Heart right ventricle (tissue), 16 donors: ENCODE measurements at places on chromosomes 1 and 21. TPM values are rescaled to one million over a fixed set of nuclear protein-coding genes. Genes with fewer than 3 reads are reported as not detected.

DNA sequence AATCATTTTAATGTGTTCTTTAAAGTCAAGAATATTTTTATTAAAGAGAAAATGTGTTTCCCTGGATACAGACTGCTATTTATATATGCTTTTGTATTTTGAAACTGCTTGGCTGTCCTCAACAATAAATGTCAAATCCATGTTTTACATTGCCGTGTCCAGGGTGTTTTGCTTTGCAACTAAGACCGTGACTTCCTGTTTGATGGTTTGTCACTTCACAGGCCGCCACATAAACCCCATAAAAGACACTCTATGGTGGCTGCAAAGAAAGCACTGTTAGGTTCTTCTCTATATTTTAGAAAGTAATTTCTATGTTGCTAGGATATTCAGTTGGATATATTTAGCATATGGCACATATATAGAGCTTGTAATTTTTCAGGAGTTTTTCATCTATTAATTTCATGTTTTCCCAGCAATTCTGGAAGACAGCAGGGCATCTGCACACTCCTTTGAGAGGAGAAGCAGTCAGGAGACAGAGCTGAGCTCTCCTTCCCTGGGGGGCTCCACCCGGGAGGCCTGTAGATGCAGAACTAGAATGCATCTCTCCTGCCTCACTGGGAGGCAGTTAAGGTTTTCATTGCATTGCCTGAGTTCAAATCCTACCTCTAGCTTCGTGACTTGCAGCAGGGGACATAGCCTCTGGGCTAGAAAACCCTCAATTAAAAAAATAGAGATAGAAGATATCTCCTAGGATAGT lies 33.1 kb downstream of the PRDM2 start:
- H3K27me3 ChIP-seq = no peaks in the 10 kb centered on the region
- no peak overlapping the region for H3K4me3 ChIP-seq
- H3K4me1 ChIP-seq = no peaks in the 10 kb centered on the region
- no peak for DNase-seq

DNA sequence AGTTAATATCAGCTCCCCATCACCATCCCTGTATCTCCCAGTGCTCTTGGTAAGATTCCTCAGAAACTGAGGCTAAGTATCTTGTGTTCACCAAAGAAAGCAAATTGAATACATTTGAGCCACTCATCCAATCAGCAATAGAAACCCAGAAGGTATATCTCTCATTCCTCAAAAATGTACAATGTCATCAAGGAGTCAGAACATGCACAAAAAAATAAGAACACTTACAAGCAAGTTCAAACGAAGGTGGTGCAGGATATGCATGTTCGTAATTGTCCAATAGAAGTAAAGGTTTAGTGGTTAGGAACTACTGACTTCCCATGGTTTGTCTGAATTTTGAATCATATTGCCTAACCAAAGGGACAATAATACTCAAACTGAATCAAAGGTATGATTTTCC lies 24.3 kb downstream of the RXRG start:
- peaks cover 43% of the 10 kb centered on the region for H3K4me1 ChIP-seq
- DNase-seq = no peak
- H3K27ac ChIP-seq = no peak overlapping the region
- H3K27me3 ChIP-seq = no peaks in the 10 kb centered on the region
- no peaks in the 10 kb centered on the region for H3K36me3 ChIP-seq

DRAXIN gene
- total RNA-seq = 0.06 TPM

CD101 gene
- 0.30 TPM for total RNA-seq

DNA sequence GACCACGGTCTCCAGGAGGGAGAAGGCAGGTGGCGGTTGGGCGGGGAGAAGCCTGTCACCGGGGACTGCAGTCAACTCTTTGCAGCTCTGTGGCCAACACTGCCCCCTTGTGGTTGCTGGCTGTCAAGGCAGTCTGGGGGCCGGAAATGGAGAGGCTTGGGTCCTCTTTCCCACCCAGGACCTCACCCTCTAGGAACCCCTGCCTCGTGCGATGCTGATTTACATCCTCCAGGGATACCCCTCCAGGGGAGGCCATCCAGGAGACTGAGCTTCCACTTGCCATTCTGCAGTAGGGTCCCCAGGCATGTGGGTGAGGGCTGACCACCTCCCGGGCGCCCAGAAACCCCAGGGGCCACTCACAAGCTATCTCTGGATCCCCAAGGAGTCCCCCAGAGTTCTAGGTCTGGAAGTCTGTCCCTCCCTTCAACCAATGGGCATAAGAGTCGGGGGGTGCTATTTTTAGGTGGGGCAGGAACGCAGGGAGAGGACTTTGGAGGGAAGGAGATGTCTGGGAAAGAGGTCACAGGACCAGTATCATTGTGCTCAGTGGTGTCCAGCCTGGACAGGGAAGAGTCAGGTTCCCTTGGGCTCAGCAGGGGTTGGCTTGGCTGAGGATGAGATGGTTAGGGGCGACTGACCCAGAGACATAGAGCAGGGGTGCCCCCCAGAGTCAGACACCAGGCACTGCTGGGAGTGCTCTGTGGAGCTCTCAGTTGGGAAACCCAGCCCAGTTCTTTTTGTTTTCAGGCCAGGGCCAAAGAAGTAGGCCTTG lies 7.1 kb upstream of the GPR61 start:
- H3K36me3 ChIP-seq = no peaks in the 10 kb centered on the region
- H3K4me3 ChIP-seq = peak overlapping the region; percentile 18
- H3K4me1 ChIP-seq = peaks cover 9% of the 10 kb centered on the region
- H3K27me3 ChIP-seq = no peaks in the 10 kb centered on the region

- no peak overlapping the region for H3K27ac ChIP-seq
- no peaks in the 10 kb centered on the region for H3K27me3 ChIP-seq
- no peak for DNase-seq
- H3K36me3 ChIP-seq = no peaks in the 10 kb centered on the region
- no peak overlapping the region for H3K4me3 ChIP-seq
Measured at GRCh38 chr1:100354971-100355394, 2.7 kb downstream of the CDC14A start.

GRCh38 chr1:7488475-7488842 lies 282.6 kb upstream of the VAMP3 start:
- H3K27me3 ChIP-seq = no peaks in the 10 kb centered on the region
- H3K4me3 ChIP-seq = no peak overlapping the region
- H3K4me1 ChIP-seq = peaks cover 12% of the 10 kb centered on the region
- H3K27ac ChIP-seq = no peak overlapping the region

HHAT gene
- total RNA-seq = 2.6 TPM

LCE6A gene
- not detected for total RNA-seq

TRNP1 gene
- total RNA-seq = 11.9 TPM

DNA sequence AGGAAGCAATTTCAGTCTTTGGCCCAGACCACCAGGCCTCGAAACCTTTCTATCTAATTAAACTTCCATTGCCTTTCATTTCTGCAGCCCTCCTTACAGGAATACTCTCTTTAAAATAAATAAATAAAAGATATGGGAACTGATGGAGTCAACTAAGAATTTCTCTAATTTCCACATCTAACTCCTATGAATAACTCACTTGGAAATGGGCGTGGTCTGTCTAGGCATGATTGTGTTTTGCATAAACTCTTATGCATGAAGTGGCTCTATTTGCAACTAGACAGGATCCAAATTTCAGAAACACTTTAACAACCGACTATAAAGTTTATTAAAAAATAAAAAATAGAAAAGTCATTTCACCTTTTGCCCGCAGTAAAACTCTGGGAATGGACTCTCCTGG lies 199.5 kb downstream of the ADSS2 start:
- no peaks in the 10 kb centered on the region for H3K27me3 ChIP-seq
- no peak overlapping the region for H3K27ac ChIP-seq
- H3K4me3 ChIP-seq = no peak overlapping the region
- H3K36me3 ChIP-seq = no peaks in the 10 kb centered on the region

DCST2 gene
- total RNA-seq = not detected

GRCh38 chr1:109231066-109231465 lies 17.3 kb downstream of the SARS1 start:
- DNase-seq = no peak
- H3K4me3 ChIP-seq = no peak overlapping the region
- H3K4me1 ChIP-seq = no peaks in the 10 kb centered on the region

GRCh38 chr1:181100015-181100905 lies 11.8 kb downstream of the IER5 start:
- H3K4me3 ChIP-seq = no peak overlapping the region
- H3K4me1 ChIP-seq = peaks cover 78% of the 10 kb centered on the region
- no peak overlapping the region for H3K27ac ChIP-seq
- H3K27me3 ChIP-seq = no peaks in the 10 kb centered on the region
- DNase-seq = no peak
- H3K36me3 ChIP-seq = no peaks in the 10 kb centered on the region

GRCh38 chr1:198259333-198260074 lies 102.7 kb downstream of the NEK7 start:
- H3K36me3 ChIP-seq = no peaks in the 10 kb centered on the region
- no peak overlapping the region for H3K4me3 ChIP-seq
- no peak overlapping the region for H3K27ac ChIP-seq
- no peaks in the 10 kb centered on the region for H3K27me3 ChIP-seq
- DNase-seq = no peak
- peaks cover 57% of the 10 kb centered on the region for H3K4me1 ChIP-seq

ADGRB2 gene
- 8.4 TPM for total RNA-seq

DNA sequence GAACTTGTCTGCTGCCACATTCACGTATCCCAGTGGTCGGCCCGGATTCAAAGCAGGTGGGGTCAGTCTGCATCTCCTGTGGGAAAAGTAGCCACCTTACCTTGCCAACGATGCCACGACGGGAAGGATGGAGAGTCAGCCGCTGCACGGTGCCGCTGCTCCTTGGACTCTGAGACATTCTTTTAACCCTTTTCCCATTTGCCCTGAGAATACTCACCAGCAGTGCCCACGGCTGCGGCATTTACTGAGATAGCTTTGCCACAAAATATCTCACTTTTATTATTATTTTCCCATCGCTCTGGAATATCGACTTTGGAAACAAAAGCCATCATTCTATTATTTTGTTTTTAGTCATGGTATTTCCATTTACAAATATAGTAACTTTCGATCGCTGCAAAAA lies 15.3 kb upstream of the TTC34 start:
- no peaks in the 10 kb centered on the region for H3K36me3 ChIP-seq
- H3K4me1 ChIP-seq = no peaks in the 10 kb centered on the region
- no peak overlapping the region for H3K27ac ChIP-seq
- H3K4me3 ChIP-seq = no peak overlapping the region
- DNase-seq = peak; percentile 1
- peaks cover 14% of the 10 kb centered on the region for H3K27me3 ChIP-seq

GRCh38 chr1:25216123-25216522 lies 16.2 kb downstream of the SYF2 start:
- no peak for DNase-seq
- H3K4me3 ChIP-seq = no peak overlapping the region
- no peaks in the 10 kb centered on the region for H3K27me3 ChIP-seq
- H3K36me3 ChIP-seq = peaks cover 20% of the 10 kb centered on the region

OR2AK2 gene
- total RNA-seq = not detected

- no peak for DNase-seq
- peaks cover 59% of the 10 kb centered on the region for H3K27me3 ChIP-seq
- H3K36me3 ChIP-seq = no peaks in the 10 kb centered on the region
- no peaks in the 10 kb centered on the region for H3K4me1 ChIP-seq
- H3K27ac ChIP-seq = no peak overlapping the region
Measured at GRCh38 chr1:37730376-37730775, 34.5 kb downstream of the EPHA10 start.

DNA sequence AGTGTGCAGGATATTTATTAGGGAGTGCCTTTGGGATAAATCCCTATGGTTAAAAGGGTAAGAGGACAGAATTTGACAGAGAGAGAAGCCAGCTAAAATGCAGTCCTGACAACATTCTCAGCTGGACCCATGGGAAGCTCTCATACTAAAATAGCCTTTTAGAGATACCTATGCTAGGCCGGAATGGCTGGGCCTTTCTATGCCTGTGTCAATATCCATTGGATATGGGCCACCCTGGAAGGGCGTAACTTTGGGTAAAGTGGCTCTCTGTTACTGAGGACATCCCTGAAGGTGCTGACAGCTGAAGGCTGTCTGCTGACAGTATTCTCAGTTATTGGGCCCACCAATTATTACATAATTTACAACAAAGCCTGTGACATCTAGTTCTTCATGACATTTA lies 613.0 kb upstream of the B3GALT2 start:
- no peak overlapping the region for H3K27ac ChIP-seq
- H3K36me3 ChIP-seq = no peaks in the 10 kb centered on the region
- no peak for DNase-seq
- H3K27me3 ChIP-seq = no peaks in the 10 kb centered on the region

- H3K4me3 ChIP-seq = no peak overlapping the region
- DNase-seq = no peak
- no peak overlapping the region for H3K27ac ChIP-seq
- no peaks in the 10 kb centered on the region for H3K4me1 ChIP-seq
- H3K27me3 ChIP-seq = no peaks in the 10 kb centered on the region
Measured at GRCh38 chr1:166153525-166154314, 13.1 kb downstream of the FAM78B start.

DNA sequence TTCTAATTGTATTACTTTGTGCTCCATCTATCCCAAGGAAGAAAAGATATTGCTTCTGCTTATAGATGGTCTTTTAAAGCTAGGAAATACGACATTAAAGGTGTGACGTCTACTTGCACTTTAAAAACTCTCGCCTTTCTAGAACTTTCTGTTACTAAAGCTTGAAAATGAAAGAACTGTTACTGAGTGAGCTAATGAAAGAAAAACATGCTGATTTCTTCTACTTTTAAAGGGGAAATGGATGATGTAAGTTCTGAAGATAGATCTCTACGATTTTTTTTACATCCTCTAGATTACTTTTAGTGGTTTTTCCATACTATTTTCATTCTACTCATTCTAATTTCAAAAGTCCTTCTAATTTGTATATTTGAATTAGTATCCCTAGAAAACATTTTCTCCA lies 387.5 kb downstream of the USP25 start:
- DNase-seq = no peak
- H3K4me1 ChIP-seq = no peaks in the 10 kb centered on the region
- H3K27ac ChIP-seq = peak overlapping the region; percentile 58
- no peaks in the 10 kb centered on the region for H3K27me3 ChIP-seq

DNA sequence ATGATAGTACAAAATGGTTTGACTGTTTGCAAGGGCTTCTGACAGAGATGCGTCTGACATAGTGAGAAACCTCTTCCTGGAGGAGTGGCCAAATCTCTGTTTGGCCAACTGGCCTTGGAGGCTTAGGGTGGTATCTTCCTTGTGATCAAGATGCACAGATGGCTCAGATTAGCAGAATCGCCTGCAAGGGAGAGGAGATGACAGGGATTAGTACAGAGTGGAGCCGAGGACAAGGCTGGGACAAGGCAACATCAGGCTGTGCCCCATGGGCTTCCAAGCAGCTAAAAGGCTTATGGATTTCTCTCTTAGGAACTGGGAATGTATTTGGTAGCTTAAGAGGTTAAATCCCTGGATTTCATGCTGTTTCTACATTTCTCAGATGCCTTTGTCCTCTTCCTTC lies 379.1 kb downstream of the SIPA1L2 start:
- H3K4me3 ChIP-seq = no peak overlapping the region
- no peaks in the 10 kb centered on the region for H3K36me3 ChIP-seq
- DNase-seq = no peak
- H3K4me1 ChIP-seq = no peaks in the 10 kb centered on the region
- H3K27ac ChIP-seq = no peak overlapping the region

GRCh38 chr1:34655206-34655874 lies 99.5 kb upstream of the GJB5 start:
- peaks cover 61% of the 10 kb centered on the region for H3K27me3 ChIP-seq
- no peak for DNase-seq
- no peaks in the 10 kb centered on the region for H3K36me3 ChIP-seq
- H3K4me3 ChIP-seq = no peak overlapping the region
- no peak overlapping the region for H3K27ac ChIP-seq

GRCh38 chr1:29601021-29601420 lies 364.7 kb downstream of the PTPRU start:
- no peak overlapping the region for H3K27ac ChIP-seq
- no peak for DNase-seq
- H3K4me3 ChIP-seq = no peak overlapping the region
- no peaks in the 10 kb centered on the region for H3K36me3 ChIP-seq
- peaks cover 24% of the 10 kb centered on the region for H3K27me3 ChIP-seq

QSOX1 gene
- total RNA-seq = 141 TPM

LCE1F gene
- total RNA-seq = not detected
